Activated CD4-positive, alpha-beta T cell treated with anti-CD3 and anti-CD28 coated beads for 36 hours (primary cell): ENCODE measurements at places on chromosomes 11 and 22.

- no peak for DNase-seq
Measured at GRCh38 chr11:15726893-15727519, 612.3 kb downstream of the INSC start.

DNA sequence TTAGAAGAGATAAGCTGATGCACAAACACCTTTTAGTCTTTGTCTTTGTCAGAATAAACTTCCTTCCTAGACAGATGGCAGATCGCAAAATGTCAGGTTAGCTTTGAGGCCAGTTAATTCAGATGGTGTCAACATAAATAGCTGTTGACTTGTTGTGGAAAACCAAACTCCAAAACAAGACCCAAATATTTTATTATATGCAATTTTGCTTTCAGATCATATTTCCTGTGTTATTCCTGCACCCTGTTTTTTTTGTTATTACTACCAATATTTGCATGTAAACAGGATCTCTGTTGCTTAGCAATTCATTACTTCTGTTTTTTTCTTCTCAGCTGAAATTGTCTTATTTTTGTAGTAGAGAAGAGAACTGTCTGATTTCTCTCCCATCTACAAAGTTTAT is 316.0 kb downstream of the ETS1 start:
- DNase-seq: no peak

DNA sequence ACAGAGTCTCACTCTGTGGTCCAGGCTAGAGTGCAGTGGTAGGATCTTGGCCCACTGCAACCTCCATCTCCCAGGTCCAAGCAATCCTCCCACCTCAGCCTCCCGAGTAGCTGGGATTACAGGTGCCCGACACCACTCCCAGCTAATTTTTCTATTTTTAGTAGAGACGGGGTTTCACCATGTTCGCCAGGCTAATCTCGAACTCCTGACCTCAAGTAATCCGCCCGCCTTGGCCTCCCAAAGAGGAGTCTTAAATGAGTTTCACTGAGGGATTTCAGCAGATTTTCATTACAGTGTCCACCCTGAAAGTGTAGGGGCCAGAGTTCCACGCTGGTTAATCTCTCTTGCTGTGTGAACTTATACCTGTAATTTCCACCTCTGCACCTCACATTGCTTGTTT is 412 bp upstream of the RPS3 start:
- DNase-seq: no peak

- DNase-seq: no peak
Measured at GRCh38 chr22:32083814-32084213, 40.8 kb downstream of the SLC5A1 start.

DNA sequence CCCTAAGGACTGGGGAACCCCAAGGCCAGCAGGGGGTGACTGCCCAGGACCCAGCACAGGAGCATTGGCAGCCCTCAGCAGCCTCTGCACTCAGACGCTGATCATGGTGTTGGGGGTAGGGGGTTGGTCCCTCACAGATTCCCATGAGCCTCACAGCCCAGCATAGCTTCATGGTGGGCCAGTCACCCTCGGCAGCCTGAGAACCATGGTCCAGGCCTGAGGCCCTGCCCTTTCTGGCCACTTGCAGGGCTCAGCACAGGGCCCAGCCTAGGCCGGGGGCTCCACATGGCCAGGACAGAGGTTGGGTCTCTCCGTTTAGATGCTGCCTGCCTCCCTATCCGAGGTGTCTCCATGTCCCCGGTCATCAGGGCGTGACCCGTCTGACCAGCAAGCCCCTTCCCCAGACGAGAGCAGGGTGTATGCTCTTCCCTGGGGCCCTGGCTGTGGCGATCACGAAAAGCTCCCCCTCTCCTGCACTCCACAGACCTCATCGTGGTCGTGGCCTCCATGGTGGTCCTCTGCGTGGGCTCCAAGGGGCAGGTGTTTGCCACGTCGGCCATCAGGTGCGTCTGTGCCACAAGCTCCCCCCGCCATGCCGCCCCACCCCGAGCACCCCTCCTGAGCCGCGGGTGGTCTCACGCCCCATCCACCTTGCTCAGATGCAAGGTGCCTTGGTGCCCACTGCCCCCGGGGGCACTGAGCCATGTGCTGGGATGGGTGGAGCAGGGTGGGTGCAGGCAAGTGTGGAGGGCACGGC is 126.2 kb downstream of the KCNQ1 start:
- no peak for DNase-seq

DNA sequence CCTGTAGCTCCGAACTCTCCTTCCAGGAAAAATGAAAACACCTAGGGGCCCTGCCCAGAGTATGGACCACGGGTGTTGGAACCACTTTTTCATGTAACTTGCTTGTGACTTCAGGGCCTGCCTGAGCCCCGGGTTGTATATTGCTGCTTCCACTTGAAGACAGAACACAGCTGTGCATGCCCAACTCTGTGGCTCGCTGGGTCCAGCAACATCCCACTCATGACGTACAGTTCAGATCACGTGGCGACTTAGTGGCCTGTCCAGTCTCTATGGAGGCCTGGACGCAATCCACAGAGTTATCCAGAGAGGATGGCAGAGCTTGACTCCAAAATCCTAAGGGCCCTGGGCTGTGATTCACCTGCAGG is 6.8 kb downstream of the C11orf21 start:
- DNase-seq: no peak

- DNase-seq: no peak
Measured at GRCh38 chr11:13030857-13031256, 21.7 kb downstream of the RASSF10 start.

DNA sequence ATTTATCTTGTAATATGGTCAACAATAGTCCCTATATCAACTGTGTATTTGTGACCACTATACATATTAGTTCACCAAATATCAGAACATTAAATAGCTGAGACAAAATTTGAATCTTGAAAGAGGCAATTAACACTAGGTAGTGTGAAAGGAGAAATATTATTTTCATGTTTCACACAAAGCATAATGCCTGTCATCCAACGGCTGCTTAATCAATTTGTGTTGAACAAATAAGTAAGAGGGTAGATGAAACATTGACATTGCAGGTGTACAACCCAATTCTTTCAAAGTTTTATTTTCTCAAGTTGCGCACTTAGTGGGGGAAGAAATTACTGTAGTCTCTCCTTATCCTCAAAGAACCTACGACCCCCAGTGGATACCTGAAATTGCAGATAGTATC is 3.4 kb upstream of the OR8I2 start:
- DNase-seq: no peak

DNA sequence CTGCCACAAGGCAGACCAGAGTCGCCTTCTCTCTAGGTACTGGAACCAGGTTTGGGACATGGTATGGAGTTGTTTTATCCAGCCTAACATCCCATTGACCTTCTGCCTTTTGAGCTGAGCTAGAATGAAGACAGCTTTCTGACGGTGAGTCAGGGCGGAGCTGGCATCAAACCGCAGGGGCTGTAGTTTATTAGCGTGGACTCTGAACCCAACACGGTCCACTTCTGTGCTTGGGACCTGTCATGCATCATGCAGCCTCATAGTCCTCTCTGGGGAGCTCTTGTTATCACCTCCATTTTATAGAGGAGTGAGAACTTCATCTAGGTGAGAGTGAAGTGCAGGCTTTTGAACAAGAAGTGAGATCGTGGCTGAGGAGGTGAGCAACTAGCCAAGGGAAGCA is 8.3 kb downstream of the GAL3ST1 start:
- DNase-seq: no peak

GRCh38 chr11:15189641-15190365 is 75.1 kb downstream of the INSC start:
- DNase-seq: no peak

- DNase-seq: no peak
Measured at GRCh38 chr11:80196932-80197554, 756.2 kb upstream of the TENM4 start.

DNA sequence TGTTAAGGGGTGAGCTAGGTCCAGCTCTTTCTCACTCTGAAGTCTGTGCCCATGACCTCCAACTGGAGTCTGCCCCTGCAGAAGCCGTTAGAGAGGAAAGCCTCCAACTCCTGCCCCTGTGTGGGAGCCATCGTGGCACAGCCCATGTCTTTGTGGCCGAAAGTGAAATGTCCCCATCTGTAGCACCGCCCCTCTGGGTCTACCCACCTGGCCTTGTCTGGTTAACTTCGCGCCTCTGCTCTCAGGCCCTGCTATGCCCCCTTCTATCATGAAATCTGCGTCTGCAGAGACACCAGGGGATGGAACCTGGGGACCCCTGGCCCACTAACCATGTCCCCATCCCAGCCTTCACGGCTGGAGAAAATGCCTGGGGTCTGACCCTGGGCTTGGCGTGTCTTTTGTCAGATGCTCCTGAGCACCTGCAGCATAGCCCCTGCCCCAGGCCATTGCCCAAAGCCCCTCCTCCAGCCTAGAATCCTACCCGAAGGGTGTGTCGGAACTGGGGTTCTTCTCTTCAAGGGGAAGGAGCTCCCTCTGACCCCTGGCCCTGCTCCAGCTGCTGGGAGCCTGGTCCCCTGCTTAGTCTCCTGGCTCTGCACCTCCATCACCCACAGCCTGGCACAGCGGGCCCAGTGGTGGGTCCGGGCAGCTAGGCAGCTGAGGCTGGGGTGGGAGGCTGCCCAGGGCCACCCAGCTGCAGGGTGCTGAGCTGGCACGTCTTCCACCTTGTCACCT is 35.8 kb upstream of the HMOX1 start:
- DNase-seq: no peak

GRCh38 chr11:12556155-12556554 is 118.1 kb upstream of the TEAD1 start:
- no peak for DNase-seq

- peak; percentile 7 for DNase-seq
Measured at GRCh38 chr11:60367009-60367408, 11.3 kb upstream of the MS4A7 start.

- no peak for DNase-seq
Measured at GRCh38 chr11:119441898-119442243, 18.9 kb upstream of the THY1 start.

DNA sequence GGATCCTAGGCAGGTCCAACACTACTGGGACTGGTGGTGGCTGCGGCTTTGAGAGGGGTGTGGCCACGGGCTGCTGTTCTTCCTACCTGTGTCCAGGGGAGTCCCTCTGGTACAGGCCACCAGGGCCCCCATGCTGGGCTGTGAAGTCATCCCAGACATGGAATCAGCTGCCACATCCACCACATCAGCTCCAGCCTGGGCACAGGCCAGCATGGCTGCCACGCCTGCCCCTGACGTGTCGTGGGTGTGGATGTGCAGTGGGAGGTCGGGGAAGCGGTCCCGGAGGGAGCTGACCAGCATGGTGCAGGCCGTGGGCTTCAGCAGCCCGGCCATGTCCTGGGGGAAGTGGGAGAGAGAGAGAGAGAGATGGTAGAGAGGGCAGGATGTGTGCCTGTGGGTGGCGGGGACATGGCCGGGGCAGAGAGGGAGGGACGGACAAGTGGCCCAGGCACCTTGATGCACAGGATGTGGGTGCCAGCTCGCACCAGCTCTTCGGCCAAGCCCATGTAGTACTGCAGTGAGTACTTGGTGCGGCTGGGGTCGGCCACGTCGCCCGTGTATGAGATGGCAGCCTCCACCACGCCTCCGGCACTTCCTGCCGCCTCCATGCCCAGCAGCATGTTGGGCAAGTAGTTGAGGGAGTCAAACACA is 6.2 kb upstream of the LRFN4 start:
- no peak for DNase-seq

DNA sequence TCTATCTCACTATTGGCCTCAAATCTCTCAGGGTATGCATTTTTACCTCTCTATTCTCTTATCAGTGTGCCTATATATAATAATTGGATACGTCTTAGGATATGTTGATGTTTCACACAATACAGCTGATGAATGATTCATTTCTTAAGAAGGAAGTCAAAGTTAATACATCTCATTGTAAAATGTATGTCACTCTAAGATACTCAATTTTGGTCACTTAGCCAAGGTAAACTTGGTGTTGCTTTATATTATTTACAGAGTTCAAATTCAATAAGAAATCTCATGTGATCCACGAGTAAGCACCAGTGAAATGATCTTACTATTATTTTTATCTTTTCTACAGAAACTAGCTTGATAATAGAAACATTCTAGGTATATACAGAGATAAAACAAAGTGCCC is 1266.5 kb downstream of the JRKL start:
- DNase-seq: no peak

- no peak for DNase-seq
Measured at GRCh38 chr11:86040919-86041850, 27.7 kb downstream of the PICALM start.

DNA sequence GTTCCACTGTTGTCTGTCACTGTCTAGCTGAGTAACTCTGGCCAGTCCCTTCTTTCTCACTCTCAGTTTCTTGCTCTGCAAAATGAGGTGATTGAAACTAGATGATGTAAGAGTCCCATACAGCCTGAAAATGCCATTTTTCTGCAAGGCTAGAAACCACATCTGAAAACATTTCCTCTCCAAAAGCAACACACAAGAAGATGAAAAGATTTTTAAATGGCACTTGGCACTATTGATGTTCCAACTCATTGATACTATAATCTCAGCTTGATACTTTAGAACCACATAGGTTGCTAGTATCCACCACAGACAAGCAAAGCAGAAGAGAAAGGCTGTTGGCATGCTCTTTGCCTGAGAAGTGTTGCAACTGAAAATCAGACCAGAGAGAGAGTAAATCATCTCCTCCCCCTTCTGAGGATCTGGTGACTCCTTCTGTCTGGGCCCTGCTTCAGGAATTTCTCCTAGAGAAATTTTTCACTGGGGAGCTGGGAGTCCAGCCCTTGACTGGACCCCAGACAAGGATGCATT is 1217.9 kb downstream of the LRRC4C start:
- no peak for DNase-seq

- DNase-seq: peak; percentile 32
Measured at GRCh38 chr11:88231894-88232482, 56.7 kb upstream of the RAB38 start.

- DNase-seq: no peak
Measured at GRCh38 chr11:60925868-60926267, 1.6 kb downstream of the TMEM132A start.

DNA sequence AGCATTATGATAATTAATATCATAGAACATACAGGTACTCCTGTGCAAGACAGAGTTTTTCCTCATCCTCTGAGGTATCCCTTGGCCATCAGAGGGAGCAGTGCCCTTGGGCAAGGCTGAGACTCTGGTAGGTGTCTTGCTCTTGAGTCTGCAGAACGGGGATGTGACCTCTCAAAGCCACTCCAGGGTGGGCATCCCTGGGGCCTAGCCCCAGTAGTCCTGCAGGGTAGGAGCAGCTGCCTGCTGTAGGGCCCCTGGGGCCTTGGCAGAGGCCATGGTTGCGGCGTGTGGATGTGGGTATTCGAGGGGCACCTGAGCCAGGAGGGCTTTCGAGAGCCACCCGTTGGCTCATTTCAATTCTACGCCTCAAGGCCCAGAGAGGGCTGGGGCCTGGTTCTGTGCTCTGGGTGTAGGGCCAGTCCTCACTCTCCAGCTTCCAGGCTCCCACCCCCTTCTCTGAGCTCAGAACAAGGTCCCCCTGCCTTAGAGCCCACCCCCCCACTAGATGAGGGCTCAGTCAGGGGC is 7.7 kb upstream of the OMP start:
- DNase-seq: no peak

- DNase-seq: no peak
Measured at GRCh38 chr22:42623756-42624441, 9.2 kb upstream of the POLDIP3 start.

- DNase-seq: no peak
Measured at GRCh38 chr11:77747381-77747969, 73.0 kb downstream of the RSF1 start.
